Uterus (tissue), 4 donors: ENCODE measurements at places on chromosomes 1 and 21. TPM values are rescaled to one million over a fixed set of nuclear protein-coding genes. Genes with fewer than 3 reads are reported as not detected.
A peak's percentile ranks its signal among the peaks of the same experiment; 100 is the strongest.

Gene RGSL1
- not detected for total RNA-seq

Gene CLDN14
- not detected for total RNA-seq

Gene FMN2
- 2.3 TPM for total RNA-seq

Gene CA14
- total RNA-seq = not detected

Gene PDPN
- 50.0 TPM for total RNA-seq

Gene ZNF593
- 12.0 TPM for total RNA-seq

Gene PRELP
- total RNA-seq = 6.2 TPM

Gene LYPD8
- not detected for total RNA-seq

DNA sequence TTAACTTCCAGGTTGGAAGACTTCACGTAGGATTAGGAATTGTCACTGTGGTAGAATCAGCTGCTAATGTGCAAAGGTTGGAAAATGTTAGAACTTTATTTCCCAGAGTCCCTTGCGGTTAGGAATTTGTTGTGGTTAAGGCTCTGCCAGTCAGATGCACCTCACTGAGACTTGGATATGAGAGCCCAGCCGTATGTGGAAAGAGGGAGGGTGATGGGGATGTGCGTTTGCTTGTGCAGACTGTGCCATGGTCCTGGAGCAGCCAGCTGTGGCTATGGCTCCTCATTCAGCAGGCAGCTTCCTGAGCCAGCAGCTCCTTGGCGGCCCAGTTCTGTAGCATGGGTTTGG is 12.5 kb downstream of the S100A10 start:
- DNase-seq = no peak

DNA sequence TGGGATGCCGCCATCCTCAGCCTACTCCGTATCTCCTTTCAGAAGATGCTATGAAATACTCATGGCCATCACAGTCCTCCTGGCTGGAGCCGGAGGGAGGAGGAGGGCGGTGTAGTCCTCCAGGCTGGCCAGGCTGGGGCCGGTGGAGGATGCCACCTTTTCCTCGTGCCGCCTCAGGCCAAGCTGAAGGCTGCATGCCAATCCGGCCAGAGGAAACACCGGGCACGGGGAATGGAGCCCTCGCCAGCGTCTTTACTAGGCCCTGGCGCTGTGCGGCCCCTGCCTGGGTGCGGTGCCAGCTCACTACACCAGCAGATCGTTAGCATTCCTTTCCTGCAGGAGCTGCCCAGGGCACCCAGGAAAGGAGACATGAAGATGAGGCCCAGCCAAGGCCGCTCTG is 70.1 kb downstream of the CASZ1 start:
- DNase-seq = no peak

DNA sequence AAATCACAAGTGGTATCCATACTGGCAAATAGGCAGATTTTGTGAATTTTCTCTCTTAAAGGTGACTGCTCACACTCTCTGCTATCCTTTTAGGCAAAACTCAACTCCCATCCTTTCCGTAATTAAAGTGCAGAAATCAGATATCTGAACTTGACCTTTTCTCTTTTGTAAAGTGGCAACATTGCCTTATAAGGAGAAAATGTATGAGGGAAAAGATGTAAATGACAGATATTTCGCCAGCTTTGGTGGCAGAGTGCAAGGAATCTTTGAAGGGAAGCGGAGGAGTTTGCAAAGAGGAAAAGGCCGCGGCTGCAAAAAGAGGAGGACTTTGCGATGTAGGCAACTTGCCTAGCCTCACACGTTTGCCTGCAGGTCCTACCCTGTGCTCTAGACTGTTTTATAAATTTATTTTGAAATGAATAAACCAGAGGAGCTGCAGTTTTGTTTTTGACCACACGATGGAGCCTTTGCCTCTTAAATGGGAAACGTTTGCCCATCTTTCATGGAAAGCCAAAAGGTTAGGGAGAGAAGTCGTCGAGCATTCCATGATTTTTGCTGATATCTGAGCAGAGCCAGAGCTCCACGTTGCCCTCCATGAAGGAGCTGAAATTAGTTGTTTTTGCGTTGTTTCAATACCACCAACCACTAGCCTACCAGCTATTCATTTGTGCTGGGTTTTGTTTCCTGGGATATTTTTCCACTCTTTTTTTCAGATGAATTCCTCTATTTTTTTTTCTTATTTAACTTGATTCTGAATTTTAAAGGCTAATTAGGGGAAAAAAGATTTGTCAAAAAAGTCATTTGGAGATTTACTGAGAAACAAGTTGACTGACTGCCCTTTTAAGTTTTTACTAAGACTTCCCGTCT is 242.3 kb downstream of the LMX1A start:
- peak; percentile 29 for DNase-seq

DNA sequence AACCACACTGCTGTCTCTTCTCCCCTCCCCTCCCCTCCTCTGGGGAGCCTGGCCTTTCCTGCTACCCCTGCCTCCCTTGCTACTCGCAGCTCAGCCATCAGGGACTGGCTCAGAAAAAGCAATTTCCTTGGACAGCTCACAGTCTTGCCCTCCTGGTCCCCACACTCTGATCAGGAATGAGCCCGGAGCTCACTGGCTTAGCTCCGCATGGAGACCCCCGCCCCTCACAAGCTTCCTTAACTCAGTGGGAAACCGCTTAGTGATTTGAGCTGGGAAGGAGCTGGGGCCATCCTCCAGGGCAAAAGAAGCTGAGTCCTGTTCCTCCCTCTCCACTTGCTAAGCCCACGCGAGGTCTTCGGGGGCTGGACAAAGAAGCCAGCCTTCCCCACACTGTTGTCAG is 70.3 kb upstream of the ACTL8 start:
- no peak for DNase-seq

- DNase-seq = no peak
Observed at GRCh38 chr1:183363972-183364371, 54.2 kb downstream of the NMNAT2 start.

DNA sequence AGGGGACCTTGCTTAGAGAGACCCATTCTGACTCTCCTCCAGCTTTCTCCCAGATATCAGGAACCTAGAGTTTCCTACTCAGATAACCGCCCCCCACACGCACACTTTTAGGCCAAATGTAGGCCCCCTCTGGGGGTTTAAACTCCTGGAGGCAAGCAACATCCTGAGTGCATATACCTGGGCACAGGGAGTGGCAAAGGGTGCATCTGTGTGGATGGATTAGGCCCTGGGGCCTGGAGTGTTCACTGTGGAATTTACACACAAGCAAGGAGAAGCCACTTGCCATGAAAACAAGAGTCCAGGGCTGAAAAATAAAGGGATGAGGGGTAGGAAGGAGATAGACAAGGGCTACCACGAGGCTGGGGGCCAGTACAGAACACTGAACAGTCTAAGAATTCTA is 343.1 kb downstream of the NTNG1 start:
- DNase-seq = no peak

GRCh38 chr1:205500240-205501233 is 3.9 kb upstream of the CDK18 start:
- no peak for DNase-seq

- no peak for DNase-seq
Observed at GRCh38 chr1:193593147-193593885, 406.9 kb upstream of the B3GALT2 start.

DNA sequence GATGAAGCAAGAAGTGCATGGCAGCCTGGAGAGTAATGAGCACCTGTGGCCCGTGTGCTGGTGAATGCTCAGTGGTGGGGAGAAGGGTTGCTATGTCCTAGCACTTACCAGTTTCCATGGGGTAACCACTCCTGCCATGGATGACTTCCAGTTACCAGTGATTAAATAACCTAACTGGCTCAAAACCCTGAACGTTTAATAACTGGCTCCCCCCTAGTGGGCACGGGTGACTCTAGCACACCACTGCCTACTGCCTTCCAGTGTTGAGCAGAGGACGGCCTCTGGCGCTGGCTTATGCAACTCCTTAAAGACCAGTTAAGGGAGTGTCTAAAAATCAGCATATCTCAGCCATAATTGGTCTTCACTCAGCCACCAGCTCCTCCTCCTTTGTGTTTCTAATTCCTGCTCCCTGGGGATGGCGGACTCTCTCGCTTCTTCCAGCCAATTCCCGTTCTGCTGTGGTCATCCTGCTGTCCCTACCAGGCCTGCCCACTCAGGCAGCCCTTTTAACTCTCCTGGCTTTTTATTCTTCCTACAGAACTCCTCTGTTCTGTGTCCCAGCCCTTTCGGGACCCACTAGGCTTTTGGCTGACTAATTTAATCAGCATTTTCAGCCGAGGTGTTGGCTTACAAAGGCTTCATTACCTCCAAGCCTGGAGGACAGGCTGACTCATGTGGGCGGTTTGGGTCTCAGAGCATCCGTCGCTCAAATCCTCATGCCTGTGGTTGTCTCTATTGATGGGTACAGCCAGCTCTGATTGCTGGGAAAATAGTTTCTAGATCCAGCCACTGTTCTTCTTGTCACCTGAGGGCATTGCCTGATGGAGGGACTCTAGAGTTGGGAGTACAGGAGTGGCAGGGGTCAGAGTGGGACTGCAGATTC is 332.4 kb downstream of the CAMTA1 start:
- no peak for DNase-seq

DNA sequence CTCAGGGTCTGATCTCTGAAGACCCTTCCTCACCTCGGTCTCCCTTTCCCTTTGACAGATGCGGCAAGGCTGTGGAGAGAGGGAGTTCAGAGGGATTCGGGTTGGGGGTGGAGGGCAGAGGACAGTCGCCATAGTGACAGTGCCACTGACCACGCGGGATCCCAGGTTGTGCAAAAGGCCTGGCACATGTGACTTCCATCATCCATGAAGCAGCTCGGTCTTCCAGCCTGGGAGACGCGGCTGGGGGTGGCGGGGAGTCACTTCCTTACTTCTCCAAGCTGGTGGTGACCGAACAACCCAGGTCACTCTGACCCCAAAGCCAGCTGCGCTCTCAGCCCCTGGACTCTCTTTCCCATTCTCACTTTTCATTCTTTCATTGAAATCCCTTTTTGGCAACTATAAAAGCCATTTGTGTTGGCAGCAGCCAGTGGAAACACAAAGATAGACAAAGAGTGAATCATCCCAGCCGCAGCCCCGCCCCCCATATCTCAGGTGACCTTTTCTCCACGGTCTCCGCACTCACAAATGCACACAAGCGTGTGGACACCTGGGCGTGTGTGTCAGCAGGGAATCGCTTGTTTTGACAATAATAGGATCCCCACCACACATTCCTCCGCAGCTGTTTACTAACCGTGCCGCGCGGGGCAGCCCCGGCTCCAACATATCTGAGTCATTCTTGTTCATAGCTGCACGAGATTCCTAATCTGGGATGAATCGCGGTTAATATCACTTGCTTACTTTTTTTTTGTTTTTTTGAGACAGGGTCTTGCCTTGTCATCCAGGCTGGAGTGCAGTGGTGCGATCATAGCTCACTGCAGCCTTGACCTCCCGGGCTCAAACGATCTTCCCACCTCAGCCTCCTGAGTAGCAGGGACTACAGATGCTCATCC is 68.3 kb downstream of the DHRS3 start:
- DNase-seq = peak; percentile 87

DNA sequence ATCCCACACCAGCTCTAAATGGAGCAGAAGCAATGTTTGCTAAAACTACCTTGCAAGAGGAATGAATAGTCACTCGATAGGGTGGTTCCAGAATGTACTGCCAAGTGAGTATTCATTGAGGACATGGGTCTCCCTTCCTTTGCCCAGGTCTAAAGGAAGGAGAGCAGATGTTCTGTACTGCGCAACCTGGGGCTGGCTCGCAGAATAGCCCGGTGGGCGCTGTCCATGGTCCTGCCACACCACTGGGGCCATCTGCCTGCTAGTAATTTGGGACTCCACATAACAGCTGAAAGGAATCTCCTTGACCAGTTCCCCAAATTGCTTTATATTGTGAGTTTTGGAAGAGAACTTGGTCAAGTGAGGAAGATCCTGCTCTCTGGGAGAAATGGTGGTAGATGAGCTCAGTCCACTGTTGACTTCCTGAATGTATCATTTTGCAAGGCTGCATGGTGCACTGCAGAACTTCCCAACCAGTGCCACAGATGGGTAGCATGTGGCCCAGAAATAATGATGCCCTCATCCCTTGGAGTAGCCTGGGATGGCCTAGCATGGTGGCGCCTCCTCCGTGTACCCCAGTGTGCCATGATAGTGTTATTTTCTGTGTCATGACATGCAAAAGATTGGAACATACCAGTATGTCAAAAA is 5.7 kb downstream of the SLC6A17 start:
- peak; percentile 22 for DNase-seq

DNA sequence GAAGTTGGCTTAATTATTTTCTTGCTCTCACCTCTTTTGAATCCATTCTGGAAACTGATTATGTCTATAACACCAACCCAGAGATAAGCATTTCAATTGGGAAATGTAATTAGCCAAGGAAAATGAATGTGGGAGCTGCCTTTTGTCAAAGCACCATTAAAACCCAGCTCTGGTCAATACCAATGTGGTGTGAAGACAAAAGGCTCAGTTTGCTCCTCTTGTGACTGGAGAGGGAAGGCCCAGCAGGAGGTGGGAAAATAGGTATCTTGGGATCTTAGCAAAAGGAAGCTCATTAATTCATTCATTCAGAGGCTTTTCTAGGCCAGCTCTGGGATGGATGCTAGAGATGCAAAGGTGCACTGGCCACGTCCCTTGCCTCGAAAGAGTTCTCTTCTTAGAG is 75.0 kb upstream of the SELENON start:
- DNase-seq = no peak

DNA sequence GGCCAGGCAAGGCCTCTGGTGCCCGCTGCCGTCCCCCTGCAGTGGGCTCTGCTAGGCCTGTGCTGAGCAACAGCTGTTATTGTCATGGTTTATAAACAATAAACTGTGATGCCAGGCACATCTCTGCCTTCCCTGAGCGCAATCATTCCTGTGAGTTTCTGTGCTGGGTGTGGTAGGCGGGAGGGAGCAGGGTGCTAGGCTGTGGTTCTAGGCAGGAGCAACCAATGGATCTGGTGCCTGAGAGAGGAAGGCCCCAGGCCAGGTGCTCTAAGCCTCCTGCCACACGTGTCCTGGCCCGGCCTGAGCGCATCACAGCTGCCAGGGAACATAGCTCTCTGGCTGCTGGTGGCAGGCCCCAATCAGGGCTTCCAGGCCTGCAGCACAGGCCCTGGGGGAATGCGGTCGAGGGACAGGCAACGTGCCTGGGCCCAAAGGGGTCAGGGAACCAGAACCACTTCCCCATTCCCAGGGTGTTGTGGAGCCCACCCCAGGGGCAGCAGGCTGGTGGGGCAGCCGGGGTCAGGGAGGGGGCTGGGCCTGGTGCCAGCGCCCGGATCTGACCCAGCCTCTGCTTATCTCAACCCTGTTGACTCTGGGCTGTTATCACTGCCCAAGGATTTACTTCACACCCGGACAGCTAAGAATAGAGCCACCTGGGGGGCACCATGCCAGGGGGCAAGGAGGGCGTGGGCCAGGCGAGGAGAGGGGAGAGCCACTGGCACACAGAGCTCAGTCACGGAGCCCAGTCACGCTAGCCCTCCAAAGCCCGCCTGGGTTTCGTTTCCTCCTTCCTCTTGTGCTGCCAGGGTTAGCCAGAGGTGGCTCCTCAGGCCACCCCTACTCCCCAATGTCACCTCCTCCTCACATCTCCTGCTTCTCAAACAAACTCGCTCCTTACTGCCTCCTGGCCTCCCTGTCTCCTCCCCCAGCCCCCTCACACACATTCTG is 11.5 kb downstream of the TRIM46 start:
- no peak for DNase-seq

DNA sequence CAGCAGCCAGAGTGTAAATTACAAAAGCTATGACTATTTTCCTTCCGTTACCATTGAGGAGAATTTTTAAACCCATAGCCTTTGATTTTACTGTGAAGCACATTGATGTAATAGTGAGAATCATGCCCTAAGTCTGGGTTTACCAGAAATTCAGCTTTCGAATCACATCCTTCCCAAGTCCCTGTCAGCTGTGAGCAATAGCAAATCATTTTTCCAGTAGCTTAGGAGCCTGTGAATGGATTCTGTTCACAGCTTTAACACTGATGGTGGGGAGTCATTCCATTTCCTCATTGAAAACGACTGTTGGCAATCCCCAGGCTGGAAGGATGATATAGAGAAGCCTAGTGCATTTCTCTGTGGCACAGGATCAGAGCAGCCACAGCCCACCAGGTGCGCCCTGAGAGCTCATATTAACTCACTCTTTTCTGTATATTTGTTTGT is 82.2 kb upstream of the C1orf105 start:
- DNase-seq = no peak
